ENCODE measurements at places on chromosomes 7 and 10.

DNA sequence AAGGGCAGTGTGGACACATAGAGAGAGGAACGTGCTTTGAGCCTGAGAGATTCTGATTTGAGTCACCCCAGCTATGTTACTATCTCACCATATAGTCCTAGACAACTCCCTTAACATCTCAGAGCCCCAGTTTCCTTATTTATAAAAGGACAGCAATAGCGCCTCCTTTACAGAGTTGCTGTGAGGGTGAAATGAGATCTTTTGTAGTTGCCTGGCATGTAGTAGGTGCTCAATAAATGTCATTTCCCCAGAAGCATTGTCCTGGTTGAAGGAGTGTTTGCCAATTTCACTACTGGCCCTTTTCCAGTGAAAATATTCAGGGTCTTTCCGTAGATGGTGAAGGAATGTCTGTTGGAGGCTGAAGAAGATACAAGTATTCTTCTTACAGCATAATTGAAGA is 51.3 kb upstream of the FAM180A start:
- DNase-seq: no peak

DNA sequence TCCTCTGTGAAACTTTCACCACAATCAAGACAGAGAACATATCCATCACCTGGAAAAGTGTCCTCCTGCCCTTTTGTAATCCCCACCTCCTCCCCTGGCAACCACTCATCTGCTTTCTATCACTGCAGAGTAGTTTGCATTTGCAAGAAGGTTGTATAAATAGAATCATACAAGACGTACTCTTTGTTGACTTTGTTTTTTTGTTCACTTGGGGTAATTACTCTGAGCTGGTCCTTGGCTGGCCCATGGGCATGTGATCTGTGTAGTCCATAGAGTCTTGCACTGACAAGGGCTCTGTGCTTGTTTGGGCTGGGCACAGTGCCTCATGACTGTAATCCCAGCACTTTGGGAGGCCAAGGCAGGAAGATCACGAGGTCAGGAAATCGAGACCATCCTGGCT is 7.8 kb upstream of the HACD1 start:
- DNase-seq: no peak

- no peak for DNase-seq
Observed at GRCh38 chr10:115774721-115775120, 498.3 kb downstream of the GFRA1 start.

- no peak for DNase-seq
Observed at GRCh38 chr10:66102756-66103155, 823.1 kb upstream of the LRRTM3 start.

- no peak for DNase-seq
Observed at GRCh38 chr10:133123050-133123745, 35.5 kb downstream of the ADGRA1 start.

DNA sequence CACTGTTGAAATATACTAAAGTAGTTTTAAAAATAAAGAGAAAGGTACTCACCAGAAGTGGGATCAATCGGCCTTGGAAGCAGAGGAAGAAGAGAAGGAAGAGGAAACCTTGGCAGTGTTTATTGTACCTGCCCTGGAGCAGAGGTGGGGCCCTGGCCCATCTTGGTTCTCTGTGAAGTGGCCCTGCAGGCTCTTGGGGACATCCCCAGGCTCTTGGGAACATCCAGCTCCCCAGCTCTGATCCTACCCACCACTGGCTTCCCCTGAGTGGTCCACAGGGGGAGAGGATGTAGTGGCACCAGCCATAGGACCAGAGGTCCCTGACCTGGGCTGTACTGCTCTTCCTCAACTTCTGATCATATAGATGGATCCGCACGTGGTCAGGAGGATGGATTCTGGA is 22.3 kb upstream of the RET start:
- DNase-seq: no peak

GRCh38 chr7:75639071-75639885 is 99.5 kb downstream of the HIP1 start:
- DNase-seq: no peak

DNA sequence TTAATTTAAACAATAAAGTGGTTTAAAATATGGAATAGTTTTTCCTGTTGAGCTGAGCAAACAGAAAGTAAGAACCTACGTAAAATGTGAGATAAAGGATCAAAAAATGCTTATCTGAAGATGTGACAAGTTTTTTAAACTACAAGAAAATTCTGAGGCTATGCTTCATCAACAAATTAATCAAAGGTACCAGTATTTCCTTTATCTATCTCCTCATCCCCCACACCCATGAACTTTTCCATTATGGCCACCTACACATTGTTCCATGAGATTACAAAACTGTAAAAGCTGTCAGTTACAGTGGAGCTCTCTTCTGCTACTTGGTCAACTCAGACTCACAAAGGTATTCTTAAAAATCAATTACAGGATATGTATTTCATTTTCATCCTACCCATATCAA is 77.4 kb downstream of the ARHGAP12 start:
- no peak for DNase-seq

DNA sequence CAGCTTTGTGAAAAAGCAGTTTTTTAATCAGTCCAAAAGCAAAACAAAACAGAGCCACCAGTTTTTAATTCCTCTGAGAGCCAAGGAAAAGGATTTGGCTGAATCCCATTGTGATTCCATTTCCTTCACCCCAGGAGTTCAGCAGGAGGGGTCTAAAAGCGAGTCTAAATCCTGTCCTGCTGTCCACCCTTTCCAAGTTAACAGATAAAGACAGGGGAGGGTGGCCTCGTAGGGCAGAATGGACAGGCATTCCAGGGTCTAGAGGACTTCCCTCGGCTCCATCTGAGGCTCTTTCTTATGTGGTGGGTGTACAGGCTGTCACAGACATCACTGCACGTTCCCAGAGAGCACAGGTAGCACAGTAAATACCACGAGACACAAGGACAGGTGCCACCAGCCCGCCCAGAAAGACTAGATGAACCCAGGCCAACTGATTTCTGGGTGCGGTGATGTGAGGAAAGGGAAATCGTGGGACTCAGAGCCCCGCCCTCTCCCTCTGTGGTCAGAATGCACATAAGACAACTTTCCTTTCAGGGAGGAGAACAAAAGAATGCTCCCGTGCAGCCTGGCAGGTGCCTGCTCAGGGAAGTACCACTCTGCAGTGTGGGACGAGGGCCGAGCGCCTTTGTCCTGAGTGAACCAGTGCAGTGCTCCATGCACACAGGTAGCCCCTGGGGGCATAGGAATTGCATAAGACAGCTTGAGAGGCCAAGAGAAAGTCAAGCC is 119.7 kb downstream of the ABLIM1 start:
- DNase-seq: no peak

- no peak for DNase-seq
Observed at GRCh38 chr7:145633513-145633912, 483.1 kb upstream of the CNTNAP2 start.

DNA sequence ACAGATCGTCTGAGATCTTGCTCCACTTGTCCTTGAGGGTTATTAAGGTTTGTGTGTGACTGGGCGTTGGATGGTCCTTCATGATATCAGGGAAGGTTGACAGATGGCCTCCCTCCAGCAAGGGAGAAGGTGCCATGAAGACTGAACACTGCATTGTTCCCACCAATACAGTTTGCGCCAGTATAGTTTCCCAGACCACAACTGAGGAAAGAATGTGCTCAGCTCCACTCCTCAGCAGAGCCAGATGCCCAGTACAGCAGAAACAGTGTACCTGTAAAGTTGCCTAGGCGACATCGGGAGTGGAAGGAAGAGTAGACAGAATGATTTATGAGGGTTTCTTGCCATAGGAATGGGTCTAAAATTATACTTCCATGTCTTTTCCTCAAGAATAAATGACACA is 137.5 kb downstream of the ST7 start:
- no peak for DNase-seq

DNA sequence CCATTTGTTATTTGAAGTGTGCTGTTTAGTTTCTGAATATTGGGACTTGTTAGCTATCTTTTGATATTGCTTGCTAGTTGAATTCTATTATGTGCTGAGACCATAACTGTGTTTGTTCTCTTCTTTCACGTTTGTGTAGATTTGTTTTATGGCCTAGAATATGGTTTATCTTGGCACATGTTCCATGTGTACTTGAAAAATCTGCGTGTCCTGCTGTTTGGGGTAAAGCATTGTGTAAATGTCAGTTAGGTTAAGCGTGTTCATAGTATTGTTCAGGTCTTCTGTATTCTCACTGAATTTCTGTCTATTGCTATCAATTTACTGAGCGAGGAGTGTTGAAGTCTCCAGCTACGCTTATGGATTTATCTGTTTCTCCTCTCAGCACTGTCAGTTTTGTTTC is 19.4 kb downstream of the MMP21 start:
- DNase-seq: no peak

DNA sequence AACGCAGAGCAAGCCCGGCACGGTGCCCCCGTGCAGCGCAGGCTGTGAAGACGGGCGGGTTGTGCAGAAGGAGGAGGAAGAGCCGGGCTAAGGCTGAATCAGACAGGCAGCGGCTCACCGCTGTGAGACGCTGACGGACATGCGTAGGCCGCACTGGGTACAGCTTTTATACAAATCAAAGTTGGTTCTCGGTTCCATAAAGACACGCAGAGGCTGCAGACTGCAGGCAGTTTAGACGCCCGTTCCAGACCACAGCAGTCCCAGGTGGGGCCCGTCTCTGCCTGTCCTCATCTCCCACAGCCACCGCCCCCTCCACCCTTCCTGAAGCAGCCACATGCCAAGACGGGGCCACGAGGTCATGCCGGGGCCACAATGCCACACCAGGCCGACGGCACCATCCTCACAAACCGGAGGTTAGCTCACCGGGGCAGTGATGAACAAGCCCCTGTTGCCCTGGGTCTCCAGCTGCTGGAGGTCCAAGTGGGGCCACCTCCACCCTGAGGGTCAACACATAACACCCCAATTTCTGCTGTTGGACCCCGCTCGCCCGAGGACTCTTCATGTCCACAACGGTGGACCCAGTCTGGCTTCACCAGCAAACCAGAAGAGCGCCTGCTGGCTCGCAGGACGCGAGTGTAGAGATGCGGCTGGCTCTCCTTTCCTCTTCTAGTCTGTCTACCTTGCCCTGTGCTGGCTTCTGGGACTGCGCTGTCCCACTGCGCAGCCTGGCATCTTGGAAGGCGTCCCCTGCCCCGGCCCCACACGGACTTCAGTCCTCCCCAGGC is 227.2 kb downstream of the ELFN1 start:
- DNase-seq: no peak

DNA sequence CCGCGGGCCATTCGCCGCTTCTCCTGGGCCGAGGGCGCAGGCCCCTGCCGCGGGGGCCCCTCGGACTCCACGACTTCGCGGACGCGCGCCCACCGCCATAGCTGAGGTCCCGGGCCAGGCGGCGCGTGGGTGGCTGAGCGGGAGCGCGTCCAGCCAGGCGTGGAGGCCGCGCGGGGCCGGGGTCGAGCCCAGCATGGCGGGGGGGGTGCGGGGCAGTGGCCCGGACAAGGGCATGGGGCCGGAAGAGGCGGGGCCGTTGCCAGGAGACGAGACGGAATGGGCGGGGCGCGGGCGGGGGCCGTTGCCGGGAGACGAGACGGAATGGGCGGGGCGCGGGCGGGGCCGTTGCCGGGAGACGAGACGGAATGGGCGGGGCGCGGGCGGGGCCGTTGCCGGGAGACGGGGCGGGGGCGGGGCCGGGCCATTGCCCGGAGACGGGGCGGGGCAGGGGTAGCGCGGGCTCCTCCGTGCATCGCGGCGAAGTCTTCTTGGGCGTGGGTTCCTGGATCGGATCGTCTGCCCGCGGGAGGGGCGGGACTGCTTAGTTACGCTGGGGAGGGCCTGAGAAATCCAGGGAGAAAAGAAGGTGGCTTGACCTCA is 14.8 kb downstream of the ADAM8 start:
- DNase-seq: peak; percentile 73

- no peak for DNase-seq
Observed at GRCh38 chr7:149459540-149460452, 1.1 kb downstream of the ZNF777 start.

DNA sequence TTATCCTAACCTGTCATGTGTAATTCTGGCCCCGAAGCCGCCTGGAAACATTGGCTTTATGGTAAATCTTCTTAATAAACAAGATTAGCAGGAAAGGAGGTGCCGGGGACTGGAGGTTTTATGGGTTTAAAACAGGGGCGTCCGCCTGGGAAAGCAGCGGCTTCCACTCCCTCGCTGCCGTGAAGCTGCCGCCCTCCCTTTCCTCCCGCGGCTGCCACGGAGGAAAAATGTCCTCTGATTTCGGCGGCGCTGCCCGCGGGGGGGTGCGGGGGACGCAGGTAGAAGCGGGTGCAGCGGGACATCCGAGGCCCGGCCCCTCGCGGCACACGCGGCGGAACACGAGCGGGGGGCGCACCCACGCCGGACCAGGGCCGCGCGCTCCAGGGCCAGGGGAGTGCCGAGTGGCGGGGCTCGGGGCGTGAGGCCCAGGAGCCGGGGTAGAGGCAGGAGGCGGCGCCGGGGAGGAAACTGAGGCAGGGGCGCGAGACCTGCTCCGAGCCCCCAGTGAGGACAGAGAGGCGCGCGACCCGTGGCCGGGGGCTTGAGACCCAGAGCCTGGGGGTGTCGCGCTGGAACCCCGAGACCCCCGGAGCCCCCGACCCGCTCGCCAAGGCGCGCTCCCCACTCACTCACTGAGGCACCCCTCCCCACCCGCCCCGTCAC is 993 bp downstream of the PTPRN2 start:
- no peak for DNase-seq

DNA sequence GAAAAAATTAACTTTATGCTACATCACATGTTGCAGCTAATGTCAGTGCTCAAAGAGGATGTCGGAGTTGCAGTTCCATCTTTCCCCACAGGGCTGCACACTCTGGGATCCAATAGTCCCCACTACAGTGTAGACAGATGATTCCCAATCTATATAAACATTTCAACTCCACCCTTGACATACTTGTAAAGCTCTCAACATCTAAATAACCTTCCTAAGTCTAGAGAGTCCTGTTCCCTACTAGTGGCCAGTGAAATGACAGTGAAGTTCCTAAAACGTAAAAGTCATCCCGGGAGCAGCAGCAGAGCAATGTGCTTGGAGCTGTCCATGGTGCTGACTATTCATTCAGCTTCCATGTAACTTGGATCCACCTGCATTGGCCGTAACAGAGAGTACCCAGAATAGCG is 145.1 kb downstream of the GRM8 start:
- no peak for DNase-seq

DNA sequence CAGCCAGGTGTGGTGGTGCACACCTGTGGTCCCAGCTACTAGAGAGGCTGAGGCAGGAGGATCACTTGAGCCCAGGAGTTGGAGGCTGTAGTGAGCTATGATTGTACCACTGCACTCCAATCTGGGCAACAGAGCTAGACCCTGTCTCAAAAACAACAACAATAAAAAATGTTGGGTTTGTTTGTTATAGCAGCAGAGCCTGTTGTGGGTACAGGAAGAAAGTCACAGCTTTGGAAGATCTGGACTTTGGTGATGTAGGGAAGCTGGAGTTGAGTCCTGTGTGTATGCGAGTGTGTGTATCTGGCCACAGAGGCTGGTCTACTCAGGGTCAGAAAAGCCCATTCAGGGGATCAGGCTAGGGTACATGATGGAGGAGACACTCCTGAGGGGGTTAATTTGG is 3.9 kb downstream of the GRID2IP start:
- no peak for DNase-seq

DNA sequence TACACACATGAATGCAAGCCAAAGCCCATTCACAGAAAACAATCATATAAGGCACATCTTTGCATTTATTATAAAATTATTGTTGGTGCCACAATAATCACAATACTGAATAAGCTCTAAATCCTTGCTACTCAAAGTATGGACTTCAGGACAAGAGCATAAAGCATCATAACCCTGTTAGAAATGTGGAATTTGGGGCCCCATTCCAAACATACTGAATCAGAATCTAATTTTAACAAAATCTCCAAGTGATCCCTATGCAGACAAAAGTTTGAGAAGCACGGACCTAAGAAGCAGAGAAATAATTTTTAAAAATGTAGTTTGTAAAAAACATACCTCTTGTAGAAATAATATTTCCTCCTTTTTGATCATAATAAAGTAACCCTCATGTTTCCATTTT is 199.2 kb downstream of the IMMP2L start:
- no peak for DNase-seq
